ENCODE measurements at places on chromosomes 1 and 21.

DNA sequence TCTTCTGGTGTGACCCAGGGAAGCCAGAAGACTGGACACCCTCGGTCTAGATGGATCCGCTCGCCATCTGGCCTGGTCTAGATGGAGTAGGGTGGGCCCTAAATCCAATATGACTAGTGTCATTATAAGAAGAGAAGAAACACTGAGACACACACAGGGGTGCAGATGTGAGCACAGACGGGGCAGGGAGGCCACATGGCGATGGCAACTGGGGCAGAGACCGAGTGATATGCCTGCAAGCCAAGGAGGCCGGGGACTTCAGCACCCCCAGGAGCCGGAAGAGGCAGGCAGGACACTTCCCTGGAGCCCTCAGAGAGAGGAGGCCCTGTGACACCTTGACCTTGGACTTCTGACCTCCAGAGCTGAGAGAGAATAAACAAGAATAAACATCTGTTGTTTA, 5.6 kb upstream of the TFF3 start:
- DNase-seq, result no peak

- no peak for DNase-seq
These were observed 29.9 kb upstream of the NRIP1 start for GRCh38 chr21:15094706-15095105.

- DNase-seq, result no peak
These were observed 57.4 kb downstream of the COL6A1 start for GRCh38 chr21:46038871-46039397.

- DNase-seq, result no peak
These were observed 140.9 kb downstream of the MIS18A start for GRCh38 chr21:32137931-32138330.

DNA sequence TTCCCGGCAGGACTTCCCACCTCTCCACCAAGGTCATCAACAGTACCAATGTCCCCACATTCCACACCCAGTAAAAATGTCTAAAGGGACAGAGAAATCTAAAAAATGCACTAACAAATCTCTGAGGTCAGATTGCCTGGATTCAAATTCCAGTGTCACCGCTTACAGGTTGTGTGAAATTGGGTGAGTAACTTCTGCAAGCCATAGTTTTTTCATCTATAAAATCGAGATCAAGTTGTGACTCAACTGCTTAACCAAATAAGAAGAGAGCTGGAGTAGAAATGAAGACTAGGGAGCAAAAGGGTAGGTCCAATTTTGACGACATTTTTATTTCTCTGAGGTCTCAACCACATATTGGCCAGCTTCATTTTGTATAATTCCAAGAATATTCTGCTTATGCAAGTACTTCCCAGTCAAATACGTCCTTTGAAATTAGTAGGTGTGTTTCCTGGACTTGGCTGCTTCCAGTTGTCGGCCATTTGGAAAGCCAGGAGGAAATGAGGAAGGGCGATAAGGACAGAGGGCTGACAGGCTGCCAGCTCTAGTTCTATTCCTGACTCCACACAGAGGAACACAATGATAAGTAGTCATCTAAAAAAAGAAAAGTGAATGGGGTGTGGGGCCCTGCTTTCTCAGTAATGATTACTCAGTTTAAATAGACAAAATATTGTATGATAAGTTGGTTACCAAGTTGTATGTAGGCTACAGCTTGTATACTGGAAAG, 57.7 kb upstream of the ZC3H11B start:
- no peak for DNase-seq

GRCh38 chr1:188004849-188005248, 1176.1 kb downstream of the PLA2G4A start:
- DNase-seq, result no peak

- DNase-seq, result no peak
These were observed 75.4 kb downstream of the RUNX1 start for GRCh38 chr21:34973685-34974084.

- no peak for DNase-seq
These were observed 84.6 kb downstream of the LAMC2 start for GRCh38 chr1:183270541-183271141.

DNA sequence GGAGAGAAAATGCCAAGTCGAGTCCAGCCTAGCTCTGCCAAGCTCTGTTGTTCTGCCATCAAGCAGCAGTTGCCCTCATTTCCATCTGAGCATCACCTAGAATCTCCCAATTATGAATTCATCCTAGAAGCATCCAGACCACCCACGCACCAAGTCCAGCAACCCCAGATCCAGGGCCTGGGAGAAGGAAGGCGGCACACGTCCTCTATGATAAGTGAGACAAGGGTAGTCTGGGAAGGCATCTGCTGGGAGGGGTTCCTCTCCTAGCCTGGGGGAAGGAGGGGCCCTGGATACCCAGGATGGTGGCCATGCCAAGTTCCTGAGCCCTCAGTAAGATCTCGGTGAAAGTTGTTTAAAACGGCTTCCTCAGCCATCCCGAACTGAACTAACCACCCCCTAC, 70.7 kb downstream of the VWA5B1 start:
- no peak for DNase-seq

- DNase-seq, result no peak
These were observed 39.4 kb downstream of the CHAF1B start for GRCh38 chr21:36424592-36424991.

DNA sequence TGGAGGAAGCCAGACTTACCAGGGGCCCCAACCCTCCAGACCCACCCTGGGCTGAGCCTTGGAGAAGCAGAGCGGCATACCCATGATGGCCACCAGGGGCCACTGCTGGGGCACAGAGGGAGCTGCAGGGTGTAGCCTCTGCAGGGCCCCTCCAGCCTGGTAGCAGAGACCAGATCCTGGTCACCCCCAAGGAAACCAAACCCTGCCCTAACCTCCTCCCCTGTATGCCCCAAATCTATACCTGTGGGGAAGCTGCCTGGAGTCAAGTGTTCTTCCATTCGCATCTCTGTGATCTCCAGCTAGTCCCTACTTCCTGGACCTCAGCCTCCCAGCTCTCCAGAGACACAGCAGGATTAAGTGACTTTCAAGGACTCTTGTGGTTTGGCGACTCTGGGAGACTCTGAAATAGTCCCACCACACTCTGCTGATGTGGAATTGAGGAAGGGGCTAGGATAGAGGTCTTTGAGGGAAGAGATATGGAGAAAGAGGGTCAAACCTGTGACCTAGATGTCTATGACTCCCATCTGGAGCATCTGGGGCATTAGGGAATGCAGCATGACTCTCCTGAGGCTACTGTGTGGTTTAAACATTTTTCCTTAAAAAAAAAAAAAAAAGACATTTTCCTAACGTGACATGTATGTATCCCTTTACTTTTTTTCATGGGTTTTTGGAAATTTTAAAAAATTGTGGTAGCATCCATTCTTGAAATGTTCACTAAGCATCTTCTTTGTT, 119.2 kb upstream of the IPO9 start:
- peak; percentile 28 for DNase-seq

DNA sequence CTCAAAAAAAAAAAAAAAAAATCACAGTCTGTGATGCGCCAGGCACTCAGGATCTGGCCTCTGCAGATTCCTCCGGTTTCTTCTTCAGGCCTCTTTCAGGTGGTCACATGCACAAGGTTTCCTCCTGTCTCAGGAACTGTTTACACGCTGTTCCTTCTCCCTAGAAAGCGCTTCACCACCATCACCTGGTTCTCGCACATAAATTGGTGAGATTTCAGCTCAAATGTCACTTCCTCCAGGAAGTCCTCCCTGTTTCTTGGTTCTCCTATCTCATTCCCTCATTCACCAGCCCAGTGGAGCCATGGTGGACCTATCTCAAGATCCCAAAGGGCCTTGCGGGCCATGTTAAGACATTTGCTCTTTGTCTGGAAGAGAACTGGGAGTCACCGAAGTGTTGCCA, 26.7 kb downstream of the HMGN2 start:
- DNase-seq, result no peak

- DNase-seq, result no peak
These were observed 246.9 kb downstream of the MATN1 start for GRCh38 chr1:30476476-30476875.

- no peak for DNase-seq
These were observed 28.3 kb downstream of the ARID1A start for GRCh38 chr1:26724118-26724517.

DNA sequence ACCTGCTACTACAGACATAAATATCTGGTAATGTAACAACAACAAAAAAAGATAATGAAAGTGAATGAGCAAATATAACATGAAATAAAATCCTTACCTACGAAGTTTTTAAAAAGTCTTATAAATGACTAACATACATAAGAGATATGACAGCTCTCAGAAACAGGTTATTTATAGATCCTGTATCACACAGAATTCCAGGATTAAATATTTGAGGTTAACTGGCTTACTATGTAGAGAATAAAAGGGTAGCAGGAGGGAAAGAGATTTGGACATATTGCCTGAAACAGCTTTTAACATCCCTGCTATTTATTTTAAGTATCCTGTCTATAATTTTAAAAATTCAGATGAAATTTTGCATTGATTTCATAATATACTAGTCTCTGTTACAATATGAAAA, 16.3 kb downstream of the MYSM1 start:
- DNase-seq, result no peak

DNA sequence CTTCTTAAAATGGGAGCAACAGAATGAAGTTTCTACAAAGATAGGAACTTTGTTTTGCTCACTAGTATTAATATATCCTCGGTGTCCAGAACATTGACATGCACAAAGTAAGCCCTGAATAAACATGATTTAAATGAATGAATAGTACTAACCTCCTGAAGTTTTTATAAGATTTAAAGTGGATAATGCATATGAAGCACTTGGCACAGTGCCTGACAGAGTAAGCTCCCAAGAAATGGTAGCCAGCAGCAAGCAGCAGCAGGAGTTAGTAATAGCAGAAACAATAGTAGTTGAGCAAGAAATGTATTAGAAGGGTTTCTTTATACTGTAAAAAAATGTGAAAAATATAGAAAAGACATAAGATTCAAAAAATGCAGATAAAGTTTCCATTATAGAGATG, 258.1 kb upstream of the C1orf87 start:
- no peak for DNase-seq

- no peak for DNase-seq
These were observed 94.1 kb upstream of the CASZ1 start for GRCh38 chr1:10890491-10891071.

DNA sequence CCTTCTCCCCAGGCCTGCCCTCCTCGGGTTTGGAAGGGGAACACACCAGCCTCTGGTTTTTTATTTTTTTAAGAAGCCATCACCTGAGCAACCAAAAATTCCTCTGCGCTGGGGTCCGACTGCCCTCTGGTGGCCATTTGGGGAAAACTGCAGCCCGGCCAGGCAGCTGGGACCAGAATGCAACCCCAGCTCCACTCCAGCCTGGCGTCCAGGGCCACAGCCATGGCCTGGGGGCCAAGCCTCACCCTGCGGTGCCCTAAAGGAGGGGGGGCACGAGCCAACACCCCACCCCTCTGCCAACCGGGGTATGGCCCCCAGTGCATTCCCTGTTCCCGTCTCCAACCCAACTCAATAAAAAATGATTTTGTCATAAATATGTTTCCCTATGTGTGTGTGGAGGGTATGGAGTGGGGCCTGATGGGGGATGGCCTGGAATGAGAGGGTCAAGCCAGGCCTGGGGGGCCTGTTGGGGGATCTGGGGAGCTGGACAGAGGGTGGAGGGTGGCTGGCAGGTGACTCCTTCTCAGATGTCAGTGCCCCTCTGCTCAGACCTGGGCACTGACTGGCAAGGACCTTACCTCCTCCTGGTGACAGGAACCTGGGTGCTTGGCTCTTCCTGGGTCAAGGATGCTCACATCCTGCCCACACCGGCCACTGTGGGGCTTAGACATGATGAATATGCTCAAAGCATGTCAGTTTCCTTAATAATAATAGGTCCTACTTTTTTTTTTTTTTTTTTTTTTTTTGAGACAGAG, 3.2 kb downstream of the GPR3 start:
- peak; percentile 74 for DNase-seq

GRCh38 chr1:5508669-5509330, 483.4 kb downstream of the NPHP4 start:
- DNase-seq, result no peak

- no peak for DNase-seq
These were observed 100.4 kb upstream of the USH2A start for GRCh38 chr1:216523449-216524190.

GRCh38 chr1:90204780-90205179, 209.9 kb downstream of the ZNF326 start:
- no peak for DNase-seq

All from effector CD8-positive, alpha-beta T cell (primary cell).